Esophagus squamous epithelium (tissue), 5 donors: ENCODE measurements at places on chromosomes 12 and 14.
A peak's percentile ranks its signal among the peaks of the same experiment; 100 is the strongest.

DNA sequence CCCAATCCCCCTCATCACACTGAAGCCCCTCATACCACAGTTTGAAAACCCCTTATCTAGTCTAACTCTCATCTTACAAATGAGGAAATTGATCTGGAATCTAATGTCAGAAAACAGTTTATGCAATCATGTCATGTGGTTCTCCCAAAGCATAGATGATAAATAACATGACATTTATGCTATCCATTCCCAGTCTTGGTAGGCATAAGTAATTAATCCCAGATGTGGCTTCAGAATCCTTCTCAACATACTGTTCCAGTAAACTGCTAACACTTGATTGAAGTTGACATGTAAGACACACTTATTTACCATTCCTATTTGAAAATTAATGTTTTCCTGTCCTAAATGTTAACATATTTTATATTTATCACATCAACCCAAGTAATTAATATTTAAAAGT, 168.7 kb downstream of the GALC start:
- no peaks in the 10 kb centered on the region for H3K36me3 ChIP-seq
- H3K27ac ChIP-seq = no peak overlapping the region
- H3K27me3 ChIP-seq = no peaks in the 10 kb centered on the region
- no peak overlapping the region for H3K4me3 ChIP-seq

- H3K27ac ChIP-seq = no peak overlapping the region
- no peaks in the 10 kb centered on the region for H3K27me3 ChIP-seq
- peaks cover 4% of the 10 kb centered on the region for H3K4me1 ChIP-seq
- no peak for DNase-seq
- H3K4me3 ChIP-seq = no peak overlapping the region
Measured at GRCh38 chr12:121404734-121405133, 4.8 kb downstream of the RNF34 start.

DNA sequence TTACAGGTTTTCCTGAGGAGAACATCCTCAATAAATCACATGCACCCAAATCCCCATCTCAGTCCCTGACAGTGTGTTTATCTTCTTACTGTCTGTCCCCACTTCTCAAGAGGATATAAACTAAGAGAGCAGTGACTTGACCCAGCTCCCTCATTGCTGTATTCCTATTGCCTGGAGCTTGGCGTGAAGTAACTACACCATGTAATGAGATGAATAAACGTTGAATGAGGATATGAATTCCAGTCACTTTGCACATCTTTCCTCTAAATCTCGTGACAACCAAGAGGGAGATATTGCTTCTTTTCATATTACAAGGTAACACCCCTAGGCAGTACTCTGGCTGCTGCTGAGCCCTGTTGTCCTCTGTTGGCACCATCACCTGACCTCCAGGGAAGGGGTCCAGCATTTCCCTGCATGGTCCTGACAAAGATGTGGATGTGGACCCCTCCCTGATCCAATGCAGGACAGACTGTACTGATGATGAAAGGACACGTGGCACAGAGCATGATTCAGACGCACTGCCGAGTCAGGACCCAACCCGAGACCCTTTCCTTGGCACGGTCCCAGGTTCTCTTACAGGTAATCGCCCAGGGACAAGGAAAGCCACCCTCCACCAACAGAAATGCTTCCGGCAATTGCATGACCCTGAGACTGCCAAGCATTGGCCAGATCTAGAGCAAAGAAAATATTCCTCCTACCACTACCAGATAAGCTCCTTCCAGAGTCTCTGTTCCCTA, 47.7 kb upstream of the CPM start:
- no peak for DNase-seq
- no peaks in the 10 kb centered on the region for H3K27me3 ChIP-seq
- H3K4me3 ChIP-seq = no peak overlapping the region
- no peaks in the 10 kb centered on the region for H3K4me1 ChIP-seq

GRCh38 chr12:81888106-81888740, 129.1 kb upstream of the PPFIA2 start:
- H3K4me3 ChIP-seq = no peak overlapping the region
- H3K4me1 ChIP-seq = no peaks in the 10 kb centered on the region
- no peak overlapping the region for H3K27ac ChIP-seq

DNA sequence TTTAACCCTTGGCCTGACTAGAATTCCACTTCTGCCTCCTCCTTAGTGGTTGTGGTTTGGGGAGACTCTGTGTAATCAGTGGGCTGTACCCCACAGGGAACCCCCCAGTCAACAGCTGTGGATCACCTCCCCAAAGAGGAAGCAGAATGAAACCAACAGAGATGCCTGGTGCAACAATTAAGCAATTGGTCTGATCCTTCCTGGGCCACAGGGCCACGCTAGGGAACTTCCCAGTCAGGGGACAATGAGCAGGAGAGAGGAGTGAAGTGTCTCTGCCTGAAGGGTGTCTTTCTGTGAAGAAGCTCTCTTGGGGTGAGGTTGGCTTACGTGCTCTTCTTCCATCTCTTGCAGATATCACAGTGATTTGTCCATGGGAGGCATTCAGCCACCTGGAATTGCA, 8.2 kb downstream of the PDE6H start:
- no peak overlapping the region for H3K27ac ChIP-seq
- no peak overlapping the region for H3K4me3 ChIP-seq
- no peak for DNase-seq
- no peaks in the 10 kb centered on the region for H3K4me1 ChIP-seq

- no peak for DNase-seq
- no peak overlapping the region for H3K27ac ChIP-seq
- no peaks in the 10 kb centered on the region for H3K27me3 ChIP-seq
- H3K4me1 ChIP-seq = no peaks in the 10 kb centered on the region
- H3K4me3 ChIP-seq = no peak overlapping the region
Measured at GRCh38 chr14:80354860-80355581, 143.7 kb upstream of the DIO2 start.

DNA sequence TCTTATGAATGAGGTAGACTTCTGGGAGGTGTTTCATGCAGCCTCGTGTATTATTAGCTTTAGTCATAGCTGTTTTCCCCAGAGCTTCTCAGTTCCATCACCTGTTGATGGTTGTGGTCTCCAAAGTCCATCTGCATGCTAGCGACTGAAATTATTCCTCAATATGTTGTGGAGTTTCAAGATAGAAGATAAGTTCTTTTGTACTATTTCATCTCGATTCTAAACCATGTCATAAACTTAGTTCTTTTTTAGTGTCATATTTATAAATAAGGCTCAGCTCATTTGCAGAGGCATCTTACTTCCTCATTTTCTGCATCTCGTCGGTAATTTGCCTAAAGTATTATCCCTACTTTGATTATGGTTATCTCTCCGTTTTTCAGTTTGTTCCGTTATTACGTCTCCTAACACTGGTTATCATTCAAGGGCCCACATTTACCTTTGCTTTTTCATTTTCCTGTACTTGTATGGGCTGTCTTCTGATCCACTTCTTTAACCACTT, 119.1 kb downstream of the ITPR2 start:
- H3K4me1 ChIP-seq = no peaks in the 10 kb centered on the region
- no peaks in the 10 kb centered on the region for H3K27me3 ChIP-seq
- H3K4me3 ChIP-seq = no peak overlapping the region
- H3K27ac ChIP-seq = no peak overlapping the region
- no peak for DNase-seq

- peaks cover 10% of the 10 kb centered on the region for H3K4me1 ChIP-seq
- no peaks in the 10 kb centered on the region for H3K36me3 ChIP-seq
- no peak overlapping the region for H3K27ac ChIP-seq
- no peak for DNase-seq
- H3K4me3 ChIP-seq = no peak overlapping the region
Measured at GRCh38 chr12:41920355-41920754, 224.3 kb downstream of the GXYLT1 start.

- H3K27ac ChIP-seq = peak overlapping the region; percentile 85
- no peaks in the 10 kb centered on the region for H3K27me3 ChIP-seq
- H3K36me3 ChIP-seq = no peaks in the 10 kb centered on the region
Measured at GRCh38 chr14:81401420-81402122, 1.4 kb upstream of the STON2 start.

GRCh38 chr14:76941946-76942805, 86.3 kb downstream of the IRF2BPL start:
- DNase-seq = no peak
- no peaks in the 10 kb centered on the region for H3K36me3 ChIP-seq
- H3K4me3 ChIP-seq = no peak overlapping the region
- peaks cover 40% of the 10 kb centered on the region for H3K4me1 ChIP-seq

DNA sequence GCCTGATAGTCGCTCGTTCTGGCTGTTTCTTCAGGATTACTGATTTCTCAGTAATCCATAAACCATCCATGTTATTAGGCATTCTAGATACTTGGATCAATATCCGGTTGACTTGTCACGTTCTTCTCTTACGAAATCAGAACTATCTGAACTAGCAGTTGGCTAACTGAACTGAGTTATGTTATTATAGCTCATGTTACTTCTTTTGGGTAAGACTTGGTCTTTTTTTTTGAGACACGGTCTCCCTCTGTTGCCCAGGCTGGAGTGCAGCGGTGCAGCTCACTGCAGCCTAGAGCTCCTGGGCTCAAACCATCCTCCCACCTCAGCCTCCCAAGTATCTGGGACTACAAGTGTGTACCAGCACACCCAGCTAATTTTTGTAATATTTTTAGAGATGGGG, 178.6 kb downstream of the PRKCH start:
- no peaks in the 10 kb centered on the region for H3K27me3 ChIP-seq
- H3K4me3 ChIP-seq = no peak overlapping the region
- H3K27ac ChIP-seq = peak overlapping the region; percentile 60
- DNase-seq = no peak
- H3K36me3 ChIP-seq = no peaks in the 10 kb centered on the region
- peaks cover 42% of the 10 kb centered on the region for H3K4me1 ChIP-seq

- DNase-seq = no peak
- H3K36me3 ChIP-seq = peaks cover 5% of the 10 kb centered on the region
- no peak overlapping the region for H3K27ac ChIP-seq
- peaks cover 39% of the 10 kb centered on the region for H3K4me1 ChIP-seq
- no peaks in the 10 kb centered on the region for H3K27me3 ChIP-seq
Measured at GRCh38 chr12:47745485-47746041, 13.1 kb downstream of the RAPGEF3 start.

GRCh38 chr12:123253641-123254459, 17.8 kb downstream of the CDK2AP1 start:
- H3K27me3 ChIP-seq = no peaks in the 10 kb centered on the region
- DNase-seq = no peak
- peaks cover 72% of the 10 kb centered on the region for H3K4me1 ChIP-seq
- H3K27ac ChIP-seq = peak overlapping the region; percentile 60
- H3K4me3 ChIP-seq = no peak overlapping the region
- peaks cover 64% of the 10 kb centered on the region for H3K36me3 ChIP-seq

DNA sequence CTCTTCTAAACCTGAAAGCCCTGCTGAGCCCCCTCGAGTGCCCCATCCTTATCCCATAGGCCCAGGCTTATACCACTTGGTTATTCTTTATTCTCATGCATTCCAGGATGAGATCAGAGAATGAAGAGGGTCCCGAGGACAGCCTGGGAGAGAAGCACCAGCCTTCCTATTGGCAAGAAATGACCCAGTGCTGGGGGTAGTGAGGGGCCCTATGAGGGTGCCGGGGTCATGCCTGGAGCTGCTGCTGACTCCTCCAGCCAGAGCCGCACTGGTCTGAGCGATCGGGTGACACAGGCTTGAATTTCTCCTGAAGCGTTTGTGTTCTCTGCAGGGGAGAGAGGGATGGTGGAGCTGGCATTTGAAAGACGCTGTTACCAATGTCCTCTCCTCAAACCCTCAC, 18.1 kb downstream of the MORN3 start:
- no peak overlapping the region for H3K4me3 ChIP-seq
- no peaks in the 10 kb centered on the region for H3K36me3 ChIP-seq
- no peak for DNase-seq
- H3K4me1 ChIP-seq = peaks cover 33% of the 10 kb centered on the region
